Activated CD8-positive, alpha-beta memory T cell treated with anti-CD3 and anti-CD28 coated beads, Interleukin-2, amount 10 ng/mL, durations not matched to agents 7 days and 5 days (primary cell): ENCODE measurements at places on chromosomes 6 and 20. TPM values are rescaled to one million over a fixed set of nuclear protein-coding genes. Genes with fewer than 3 reads are reported as not detected.

The PFDN4 gene
- 20.7 TPM for total RNA-seq

The TENT5A gene
- total RNA-seq = 1.5 TPM

GRCh38 chr20:41004531-41005360 is 23.9 kb upstream of the TOP1 start:
- DNase-seq = no peak

- DNase-seq = no peak
These were observed 21.6 kb upstream of the PRL start for GRCh38 chr6:22318404-22318803.

- no peak for DNase-seq
These were observed 42.8 kb downstream of the RPF2 start for GRCh38 chr6:111024681-111025080.

DNA sequence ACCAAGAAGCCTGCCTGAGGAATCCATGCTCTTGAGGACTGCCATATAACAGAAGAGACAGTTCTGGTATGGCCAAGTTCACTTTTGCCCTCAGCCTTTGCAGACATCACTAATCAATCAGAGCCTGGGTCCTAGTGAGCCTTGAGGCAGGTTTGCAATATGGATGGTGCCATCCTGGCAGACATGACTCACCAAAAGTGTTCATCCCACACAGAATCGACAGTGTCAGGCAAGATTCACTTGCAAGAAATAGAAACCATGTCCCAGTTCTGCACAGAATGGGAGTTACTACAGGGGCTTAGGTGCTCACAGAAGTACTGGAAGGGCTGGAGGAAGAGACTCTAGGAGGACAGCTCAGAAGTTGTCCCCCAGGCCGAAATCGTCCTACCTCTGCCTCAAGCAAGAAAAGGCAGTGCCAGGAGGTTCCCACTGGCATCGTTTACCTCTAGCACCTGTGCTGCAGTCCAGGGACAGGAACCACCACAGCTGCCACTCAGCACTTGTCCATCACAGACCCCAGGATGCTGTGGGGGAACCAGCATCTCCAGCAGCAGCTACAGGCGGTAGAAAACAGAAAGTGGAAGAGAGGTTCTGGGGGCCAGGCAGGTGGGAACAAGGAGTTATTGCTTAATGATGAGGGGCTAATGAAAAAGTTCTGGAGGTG is 42.6 kb upstream of the PHACTR3 start:
- no peak for DNase-seq

DNA sequence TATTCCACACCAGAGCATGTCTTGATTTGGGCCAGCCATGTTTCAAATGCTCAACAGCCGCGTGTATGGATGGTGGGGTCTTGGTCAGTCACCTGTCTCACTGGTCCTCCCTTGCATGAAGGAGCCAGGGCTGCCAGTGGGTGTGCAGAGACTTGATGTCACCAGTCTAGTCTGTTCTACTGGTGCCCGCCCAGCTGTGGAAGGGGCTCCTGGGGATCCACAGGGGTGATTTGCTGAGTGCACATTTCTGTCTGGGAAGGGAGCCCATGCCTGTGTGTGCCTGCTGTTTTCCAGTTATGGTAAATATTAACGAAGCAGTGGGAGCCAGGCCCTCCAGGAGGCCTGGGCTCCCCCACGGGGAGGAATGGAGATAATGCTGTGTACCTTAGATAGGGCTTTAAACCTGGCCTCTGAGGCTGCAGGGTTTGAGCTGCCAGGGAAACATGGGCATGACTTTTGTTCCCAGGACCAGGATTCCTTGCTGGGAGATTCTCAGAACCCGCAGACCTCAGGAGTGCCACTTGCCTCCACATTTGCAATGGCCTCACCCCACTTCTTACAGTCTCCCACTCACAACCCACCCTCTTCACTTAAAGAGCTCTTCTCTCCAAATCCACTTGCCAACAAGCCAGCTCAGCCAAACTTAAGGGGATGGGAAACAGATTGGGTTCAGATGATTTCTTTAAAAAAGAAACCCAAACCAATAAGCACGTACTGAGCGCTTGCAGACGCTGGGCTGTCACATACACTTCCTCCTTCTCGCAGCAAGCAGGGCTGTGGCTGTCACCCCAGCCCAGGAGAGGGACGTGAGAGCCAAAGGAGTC is 54.1 kb downstream of the VEGFA start:
- no peak for DNase-seq

- DNase-seq = no peak
These were observed 134.2 kb downstream of the GMDS start for GRCh38 chr6:2111162-2111677.
